ENCODE measurements at places on chromosomes 4 and X.

- no peak for DNase-seq
Measured at GRCh38 chr4:2364654-2365053, 53.8 kb downstream of the ZFYVE28 start.

DNA sequence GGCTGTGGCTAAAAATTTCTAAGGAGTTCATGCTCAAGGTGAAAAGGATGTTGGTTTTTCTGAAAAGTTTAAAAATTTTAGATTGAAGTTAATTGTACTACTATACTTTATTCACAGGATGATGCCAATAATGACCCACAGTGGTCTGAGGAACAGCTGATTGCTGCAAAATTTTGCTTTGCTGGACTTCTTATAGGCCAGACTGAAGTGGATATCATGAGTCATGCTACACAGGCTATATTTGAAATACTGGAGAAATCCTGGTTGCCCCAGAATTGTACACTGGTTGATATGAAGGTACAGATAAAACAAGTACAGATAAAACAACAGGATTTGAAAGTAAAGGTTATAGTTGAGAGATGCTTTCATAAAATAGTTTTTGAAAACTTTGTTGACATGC is 12.2 kb downstream of the PAICS start:
- no peak for DNase-seq

- DNase-seq: peak; percentile 1
Measured at GRCh38 chrX:18537068-18537467, 111.7 kb downstream of the CDKL5 start.

- no peak for DNase-seq
Measured at GRCh38 chr4:8238036-8238511, 31.5 kb upstream of the HTRA3 start.

- DNase-seq: no peak
Measured at GRCh38 chr4:121736735-121737351, 28.1 kb downstream of the SMIM43 start.

DNA sequence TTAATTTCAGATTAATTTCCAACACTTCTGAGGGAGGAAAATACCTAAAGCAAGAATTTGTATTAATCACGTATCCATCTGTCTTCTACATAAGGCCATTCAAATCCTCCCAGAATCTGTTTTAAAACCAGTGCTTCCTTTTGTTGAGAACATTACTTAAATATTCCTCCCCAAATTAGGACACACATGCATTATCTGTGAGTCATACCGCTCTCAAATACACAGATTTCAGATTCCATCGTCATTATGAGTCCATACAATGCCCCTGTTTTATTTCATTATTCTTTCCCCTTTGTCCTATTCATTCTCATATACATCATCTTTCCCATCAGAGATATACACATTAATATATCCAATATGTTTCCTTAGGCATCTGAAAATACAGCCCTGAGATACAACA is 57.3 kb upstream of the PRSS12 start:
- no peak for DNase-seq

DNA sequence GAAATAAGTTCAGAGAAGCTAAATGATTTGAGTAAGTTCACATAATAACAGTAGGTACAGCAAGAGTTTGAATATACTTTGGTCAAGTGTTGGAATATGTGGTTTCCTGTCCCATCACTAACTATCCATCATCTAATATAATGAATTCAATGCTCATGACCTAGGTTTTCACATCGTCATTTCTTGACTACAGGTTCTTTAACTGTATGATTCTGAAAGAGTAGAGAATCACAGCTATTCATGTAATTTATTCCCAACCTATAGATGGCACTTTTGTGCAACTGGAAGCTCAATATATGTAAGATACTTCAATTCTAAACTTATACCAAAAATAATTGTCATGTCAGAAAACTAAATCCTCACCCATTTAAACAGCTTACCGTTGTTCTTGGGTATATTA is 53.1 kb downstream of the TIGD2 start:
- DNase-seq: no peak

DNA sequence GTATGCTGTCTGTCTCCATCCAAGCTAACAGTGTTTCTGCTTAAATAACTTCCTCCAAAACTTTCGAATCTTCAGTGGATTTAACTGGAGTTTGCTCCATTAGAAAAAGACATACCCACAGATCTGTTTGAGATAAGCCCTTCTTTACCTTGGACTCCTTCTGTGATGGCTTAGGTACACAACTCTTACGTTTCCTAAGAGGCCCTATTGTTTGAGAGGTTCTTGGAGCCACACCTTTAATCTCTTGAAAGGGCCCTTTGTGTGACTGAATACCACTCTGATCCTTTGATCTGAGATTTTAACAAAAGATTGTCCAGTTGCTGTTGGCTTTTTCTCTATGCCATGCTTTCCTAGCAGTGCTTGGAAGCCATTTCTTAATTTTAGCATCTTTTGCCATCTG is 92.5 kb downstream of the AKAP4 start:
- DNase-seq: no peak

GRCh38 chr4:146336410-146336807 is 122.1 kb downstream of the REELD1 start:
- no peak for DNase-seq

GRCh38 chrX:131571348-131571747 is 27.5 kb downstream of the OR13H1 start:
- DNase-seq: no peak

- no peak for DNase-seq
Measured at GRCh38 chr4:78566834-78567499, 15.4 kb downstream of the ANXA3 start.

GRCh38 chr4:82899374-82900065 is 1.0 kb upstream of the THAP9 start:
- DNase-seq: peak; percentile 24

DNA sequence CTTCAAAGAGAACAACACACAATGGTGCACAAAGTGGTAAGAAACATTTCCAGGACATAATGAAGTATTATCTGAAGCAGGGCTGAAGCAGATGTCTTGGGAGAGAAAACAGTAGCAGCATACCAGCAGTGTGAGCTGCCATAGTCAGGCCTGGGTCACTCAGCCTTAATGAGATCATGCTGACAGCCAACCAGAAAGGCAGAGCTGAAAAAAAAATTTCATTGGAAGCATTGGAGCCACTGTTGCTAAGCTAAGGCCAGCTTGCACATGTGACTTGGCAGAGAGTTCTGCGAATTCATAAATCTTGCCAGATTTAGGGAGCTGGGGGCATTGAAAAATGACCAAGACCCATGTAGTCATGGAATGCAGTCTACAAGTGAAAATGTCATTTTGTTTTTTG is 444.0 kb upstream of the PITX2 start:
- DNase-seq: no peak

DNA sequence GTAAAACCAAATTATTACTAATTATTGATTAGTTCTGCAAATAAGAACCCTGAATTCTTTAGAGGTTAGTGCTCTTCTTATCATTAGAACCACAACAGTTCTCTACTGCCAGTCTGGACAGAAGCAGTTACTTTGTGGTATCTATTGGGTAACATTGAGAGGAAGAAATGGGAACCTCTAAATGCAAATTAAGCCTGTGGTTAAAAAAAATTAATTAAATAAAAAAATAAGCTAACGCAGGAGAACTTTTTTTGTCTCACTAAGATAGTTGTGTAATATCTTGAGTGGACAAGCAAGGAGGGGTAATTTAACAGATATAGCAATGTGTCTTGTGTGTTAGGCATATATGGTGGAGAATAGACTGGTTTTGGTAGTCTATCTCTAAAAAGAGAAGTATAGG is 32.9 kb upstream of the TET2 start:
- peak; percentile 85 for DNase-seq

DNA sequence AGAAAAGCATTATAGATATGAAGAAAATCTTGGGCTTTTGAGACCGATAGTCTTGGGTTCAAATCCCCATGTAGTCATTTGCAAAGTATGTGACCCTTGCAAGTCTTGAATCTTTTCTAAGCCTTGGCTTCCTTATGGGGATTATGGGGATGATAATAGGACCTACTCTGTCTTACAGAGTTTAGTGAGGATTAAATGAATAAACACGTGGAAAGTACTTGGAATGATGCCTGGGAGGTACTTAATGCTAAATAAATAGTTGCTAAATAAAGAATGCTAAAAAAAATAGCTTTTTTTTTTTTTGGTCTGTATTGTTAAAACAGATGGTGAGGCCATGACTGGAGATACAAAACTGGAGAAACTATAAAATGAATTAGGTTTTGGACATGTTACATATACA is 292.7 kb downstream of the GPAT3 start:
- no peak for DNase-seq

DNA sequence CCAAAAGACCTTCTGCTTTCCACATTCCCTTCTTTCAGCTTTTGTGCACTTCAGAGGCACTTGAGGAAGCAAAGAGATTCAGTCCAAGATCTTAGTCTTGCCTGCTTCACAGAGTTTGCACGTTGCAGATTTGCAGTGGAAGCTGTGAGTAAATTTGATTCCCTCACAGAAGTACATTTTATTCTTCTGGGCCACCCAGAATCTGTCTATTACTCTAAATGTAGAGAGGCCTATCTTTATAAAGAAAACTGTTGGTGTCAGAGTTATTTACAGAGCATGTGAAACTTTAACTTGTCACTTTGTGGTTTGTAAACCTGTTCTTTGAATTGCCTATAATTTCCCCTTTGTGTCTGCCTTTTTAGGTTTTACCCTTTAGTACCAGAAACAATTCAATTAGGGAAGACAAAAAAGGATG is 15.5 kb downstream of the SPRY1 start:
- DNase-seq: no peak

DNA sequence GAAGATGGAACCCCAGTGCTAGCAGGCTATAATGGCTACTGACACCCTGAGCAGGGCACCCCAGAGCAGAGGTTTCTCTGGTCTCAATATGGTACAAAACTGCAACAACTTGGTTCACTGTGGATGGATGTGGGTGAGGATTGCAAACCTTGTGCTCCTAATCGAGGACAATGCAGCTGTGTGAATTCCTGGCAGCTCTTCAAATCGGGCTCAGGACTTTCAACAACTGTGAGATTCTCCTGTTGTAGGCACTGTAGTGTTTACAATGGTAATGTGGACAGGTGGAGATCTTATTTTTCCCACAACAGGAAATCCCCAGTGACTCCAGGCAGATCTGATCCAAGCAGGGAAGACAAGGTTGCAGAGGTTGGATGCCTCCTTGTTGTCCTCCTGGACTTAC is 101.5 kb downstream of the RCHY1 start:
- DNase-seq: no peak

GRCh38 chr4:147693218-147693617 is 9.3 kb upstream of the PRMT9 start:
- DNase-seq: no peak

GRCh38 chrX:47576021-47576898 is 6.0 kb upstream of the TIMP1 start:
- no peak for DNase-seq

- peak; percentile 49 for DNase-seq
Measured at GRCh38 chrX:143580266-143580665, 55.6 kb downstream of the SLITRK4 start.

GRCh38 chr4:20421603-20421985 is 169.9 kb downstream of the SLIT2 start:
- no peak for DNase-seq

GRCh38 chr4:123984886-123985285 is 588.3 kb downstream of the SPRY1 start:
- DNase-seq: no peak

- DNase-seq: no peak
Measured at GRCh38 chrX:136765821-136766356, 14.8 kb downstream of the ARHGEF6 start.

- peak; percentile 94 for DNase-seq
Measured at GRCh38 chrX:13669246-13669737, 16.4 kb downstream of the TCEANC start.

DNA sequence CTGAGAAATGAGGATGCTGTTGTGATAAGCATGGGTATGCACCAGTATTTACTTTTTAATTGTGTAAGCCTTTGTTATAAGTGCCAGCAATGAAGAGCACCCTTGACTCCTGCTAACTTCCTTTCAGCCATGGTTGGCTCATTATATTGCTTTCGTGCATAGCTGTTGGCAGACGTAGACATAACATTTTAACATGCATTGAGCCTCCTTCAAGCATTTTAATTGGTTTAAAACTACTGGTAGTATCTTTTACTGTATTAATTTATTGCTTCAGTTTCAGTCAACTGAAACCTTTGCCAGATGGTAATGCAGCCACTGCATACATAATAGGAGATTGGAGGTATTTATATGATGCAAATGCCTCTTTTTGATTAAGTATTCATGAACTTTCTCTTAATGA is 1285.4 kb downstream of the PCDH18 start:
- DNase-seq: no peak

- no peak for DNase-seq
Measured at GRCh38 chrX:54920610-54921426, at the start of gene TRO. TSS of gene TRO (plus strand) at chrX:54920824. CDS start at chrX:54922247, 1,423 bp downstream.

- DNase-seq: no peak
Measured at GRCh38 chrX:670645-671044, 40.1 kb downstream of the SHOX start.

DNA sequence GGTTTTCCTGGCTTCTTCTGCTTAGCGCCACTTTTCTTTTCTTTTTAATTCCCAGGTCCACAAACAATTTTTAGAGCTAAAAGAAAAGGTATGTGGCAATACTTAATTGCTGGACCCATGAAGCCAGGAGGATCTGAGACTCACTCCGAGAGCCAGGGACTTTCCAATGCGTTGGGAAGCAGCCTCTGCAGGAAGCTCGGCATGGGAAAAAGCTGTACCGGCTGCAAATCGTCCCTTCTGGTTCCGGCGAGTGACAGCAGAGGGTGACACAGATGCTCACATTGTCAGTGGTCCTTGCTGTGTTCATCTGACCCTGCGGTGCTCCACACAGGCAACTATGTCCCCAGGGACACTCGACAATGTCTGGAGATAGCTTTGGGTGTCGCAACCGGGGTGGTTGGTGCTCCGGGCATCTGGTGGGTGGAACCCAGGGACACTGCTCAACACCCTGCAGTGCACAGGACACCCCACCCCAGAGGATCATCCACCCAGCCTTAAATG is 164.0 kb downstream of the PRKX start:
- DNase-seq: no peak

GRCh38 chr4:168408620-168409019 is 71.7 kb downstream of the DDX60L start:
- no peak for DNase-seq

DNA sequence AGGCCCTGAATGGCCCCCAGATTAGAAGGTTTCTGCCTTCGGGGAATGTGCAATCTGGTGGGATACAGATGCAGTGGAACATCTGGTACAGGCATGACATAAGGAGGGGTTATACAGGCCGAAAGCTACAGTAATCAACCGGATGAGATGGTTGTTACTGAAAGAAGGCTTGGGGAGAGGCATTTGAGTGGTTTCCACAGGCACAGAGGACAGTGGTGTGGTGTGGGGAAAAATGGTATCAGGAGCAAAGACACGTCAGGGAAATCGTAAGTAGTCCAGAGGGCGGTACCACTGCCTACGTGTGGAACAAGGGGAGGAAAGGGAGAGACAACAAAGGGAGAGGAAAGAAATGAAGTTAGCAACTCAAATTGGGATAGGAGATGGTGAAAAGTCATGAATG is 3.0 kb downstream of the PDLIM3 start:
- DNase-seq: no peak

GRCh38 chrX:131763674-131764073 is 219.8 kb downstream of the OR13H1 start:
- no peak for DNase-seq
